ENCODE measurements at places on chromosomes 5 and 9.

GRCh38 chr5:14614490-14614889 is 32.9 kb downstream of the OTULINL start:
- no peak for DNase-seq

DNA sequence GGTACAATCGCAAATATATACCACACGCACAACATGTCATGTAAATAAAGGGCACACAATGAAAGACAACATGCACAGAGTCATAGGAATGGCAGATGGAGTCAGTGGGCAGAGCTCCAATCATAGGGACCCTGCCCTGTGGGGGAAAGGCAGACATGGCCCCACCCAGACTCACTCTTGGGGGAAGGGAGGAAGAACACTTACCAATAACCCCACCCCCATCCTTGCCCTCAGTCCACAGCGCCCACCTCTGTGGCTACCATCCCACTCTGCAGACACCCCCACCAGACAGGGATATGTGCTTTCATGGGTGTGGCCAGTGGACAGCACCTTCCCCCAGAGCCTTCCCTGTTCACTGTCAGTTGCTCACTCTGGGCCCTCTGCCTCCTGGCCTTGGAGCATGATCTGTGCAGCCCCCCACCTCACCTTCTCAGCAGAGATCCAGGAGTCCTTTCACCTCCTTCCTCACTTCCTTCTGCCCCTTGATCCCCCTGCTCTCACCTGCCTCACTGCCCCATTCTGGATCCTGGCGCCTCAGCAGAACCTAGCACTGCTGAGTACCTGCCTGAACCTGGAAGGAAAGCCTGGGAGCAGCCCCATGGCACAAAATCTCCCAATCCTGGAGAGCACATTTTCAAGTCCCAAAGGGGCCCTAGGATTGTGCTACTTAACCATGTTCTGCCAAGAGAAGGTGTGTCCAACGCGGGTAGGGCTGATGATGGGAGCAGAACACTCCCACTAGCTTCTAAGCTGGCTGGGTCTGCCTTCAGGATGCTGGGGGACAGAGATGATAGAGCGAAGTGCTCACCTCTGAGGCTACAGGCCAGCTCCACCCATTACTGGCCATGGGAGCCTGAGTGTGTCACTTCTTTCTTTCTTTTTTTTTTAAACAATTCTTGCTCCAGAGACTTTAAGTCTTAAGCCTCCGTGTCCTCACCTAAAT is 1.5 kb upstream of the PHF19 start:
- peak; percentile 35 for DNase-seq

DNA sequence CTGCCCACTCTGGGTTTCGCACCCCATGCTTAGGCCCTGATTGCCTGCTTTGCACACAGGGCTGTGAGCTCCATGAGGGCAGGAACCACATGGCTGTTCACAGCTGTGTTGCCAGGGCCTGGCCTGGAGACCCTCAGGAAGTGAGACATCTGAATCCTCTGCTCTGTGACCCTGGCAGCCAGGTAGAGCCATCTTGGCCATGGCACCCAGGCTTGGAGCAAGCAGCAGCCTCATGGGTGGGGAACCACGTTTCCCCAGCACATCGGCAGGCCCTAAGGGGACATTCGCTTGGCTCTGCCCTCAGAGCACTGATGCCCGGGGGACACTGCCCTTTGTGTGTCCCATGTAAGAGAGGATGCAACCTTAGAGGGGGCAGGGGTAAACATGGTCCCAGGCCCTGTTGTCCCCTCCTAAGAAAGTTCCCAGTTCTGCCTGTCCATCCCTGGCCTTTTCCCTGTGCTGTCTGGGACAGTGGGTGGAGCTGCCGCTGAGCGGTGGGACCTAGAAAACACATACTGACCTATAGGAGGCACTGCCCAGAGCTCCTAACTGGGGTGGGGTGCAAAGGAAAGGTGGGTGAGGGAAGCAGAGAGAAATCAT is 144.1 kb upstream of the IER5L start:
- no peak for DNase-seq

GRCh38 chr9:126692041-126692758 is 78.5 kb downstream of the LMX1B start:
- DNase-seq: no peak

DNA sequence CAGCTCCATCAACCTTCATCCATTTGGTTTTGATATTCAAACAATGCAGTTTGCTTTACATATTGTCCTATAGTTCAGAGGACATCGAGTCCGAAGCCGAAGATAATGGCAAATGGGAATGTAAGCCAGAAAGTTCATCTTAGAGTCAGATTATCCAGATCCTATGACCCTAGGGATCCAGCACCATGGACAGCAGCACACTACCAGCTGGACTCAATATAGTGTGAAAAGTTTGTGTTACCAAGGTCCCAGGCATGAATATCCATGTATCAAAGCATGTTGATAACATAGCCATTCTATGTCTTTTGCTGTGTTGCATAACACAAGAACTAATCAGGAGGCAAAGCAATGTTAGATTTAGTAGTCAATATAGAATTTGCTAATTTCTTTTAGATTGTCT is 46.3 kb downstream of the FSTL4 start:
- DNase-seq: peak; percentile 30

DNA sequence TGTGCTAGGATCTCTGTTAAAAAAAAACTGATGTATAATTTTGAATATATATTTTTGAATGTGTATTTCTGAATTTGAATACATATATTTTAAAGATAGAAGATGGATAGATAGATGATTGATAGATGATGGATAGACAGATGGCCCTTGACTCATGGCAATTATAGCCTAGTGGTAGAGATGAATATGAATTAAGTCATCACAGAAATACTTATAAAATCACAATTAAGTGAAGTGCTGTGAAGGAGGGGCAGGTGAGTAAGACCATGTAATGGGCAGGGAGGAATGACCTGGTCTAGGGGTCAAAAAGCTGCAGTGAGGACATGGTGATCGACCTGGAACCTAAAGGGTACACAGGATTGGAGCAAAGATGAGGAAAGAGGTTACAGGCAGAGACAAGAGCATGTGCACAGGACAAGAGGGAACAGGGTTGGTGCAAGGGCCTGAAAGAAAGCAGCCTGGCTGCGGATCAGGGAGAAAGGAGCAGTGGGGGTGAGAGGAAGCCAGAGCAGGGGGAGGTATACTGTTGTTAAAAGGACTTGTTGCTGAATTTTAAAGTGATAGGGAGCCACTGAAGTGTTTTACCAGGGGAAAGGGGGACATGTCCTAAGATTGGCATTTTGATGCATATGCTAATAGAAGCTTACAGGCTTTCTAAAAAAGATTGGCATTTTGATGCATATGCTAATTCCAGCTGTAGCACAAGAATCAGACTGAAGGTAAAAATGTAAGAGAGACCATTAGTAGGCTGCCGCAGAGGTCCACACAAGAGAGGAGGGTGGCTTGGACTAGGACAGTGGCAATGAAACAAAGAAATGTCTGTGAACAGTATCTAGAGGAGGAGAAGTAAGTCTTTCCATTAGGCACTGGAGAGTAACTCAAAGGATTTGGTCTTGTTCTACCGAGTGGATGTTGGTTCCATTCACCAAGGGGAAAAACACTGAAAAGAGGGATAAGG is 527.8 kb downstream of the AGTPBP1 start:
- DNase-seq: no peak

GRCh38 chr5:44942524-44943001 is 133.8 kb downstream of the MRPS30 start:
- no peak for DNase-seq

GRCh38 chr9:20697021-20697719 is 13.1 kb downstream of the FOCAD start:
- no peak for DNase-seq

DNA sequence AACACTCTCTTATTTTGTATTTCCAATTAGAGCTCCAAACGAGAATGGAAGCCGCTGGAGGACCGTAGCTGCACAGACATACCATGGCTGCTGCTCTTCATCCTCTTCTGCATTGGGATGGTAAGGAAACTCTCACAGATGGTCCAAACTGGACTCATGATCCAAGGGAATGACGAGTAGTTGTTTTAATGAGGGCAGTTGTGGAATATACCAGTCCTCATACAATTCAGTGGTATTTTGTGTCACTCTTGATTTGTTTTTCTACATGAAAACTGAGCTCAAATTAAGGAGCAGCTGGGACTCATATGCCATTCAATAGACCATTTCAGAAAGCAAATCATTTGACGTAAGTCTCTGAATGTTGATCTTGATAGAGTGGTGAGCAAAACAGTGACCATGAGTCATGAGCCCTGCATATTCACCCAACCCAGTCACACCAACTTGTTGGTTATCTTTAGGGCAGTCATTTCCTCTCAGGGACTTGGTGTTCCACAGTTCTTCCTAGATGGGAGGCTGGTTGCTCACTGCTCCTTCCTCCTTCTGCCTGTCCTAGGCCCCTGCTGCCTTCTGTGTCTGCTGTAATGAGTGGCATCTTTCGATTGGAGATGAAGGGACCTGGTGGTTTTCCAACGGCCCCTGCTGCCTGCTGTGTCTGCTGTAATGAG is 54.9 kb downstream of the SLC44A1 start:
- peak; percentile 96 for DNase-seq

DNA sequence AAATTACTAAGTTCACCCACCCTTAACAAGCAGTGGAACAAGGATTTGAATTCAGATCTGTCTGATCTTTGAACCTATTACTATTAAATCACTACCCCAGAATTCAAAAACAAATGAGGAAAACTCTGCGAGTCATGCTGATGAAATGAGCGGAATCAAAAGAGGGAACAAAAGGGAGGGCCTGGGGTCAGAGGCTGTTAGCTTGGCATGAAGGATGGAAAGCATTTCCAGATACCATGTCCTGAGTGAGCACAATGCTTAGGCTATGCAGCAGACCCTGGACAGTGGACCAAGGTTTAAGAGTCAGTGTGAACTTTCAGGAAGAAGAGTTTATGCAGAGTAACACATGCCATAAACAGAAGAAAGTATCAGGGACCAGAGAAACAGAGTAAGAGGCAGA is 30.5 kb downstream of the GRIA1 start:
- DNase-seq: no peak

DNA sequence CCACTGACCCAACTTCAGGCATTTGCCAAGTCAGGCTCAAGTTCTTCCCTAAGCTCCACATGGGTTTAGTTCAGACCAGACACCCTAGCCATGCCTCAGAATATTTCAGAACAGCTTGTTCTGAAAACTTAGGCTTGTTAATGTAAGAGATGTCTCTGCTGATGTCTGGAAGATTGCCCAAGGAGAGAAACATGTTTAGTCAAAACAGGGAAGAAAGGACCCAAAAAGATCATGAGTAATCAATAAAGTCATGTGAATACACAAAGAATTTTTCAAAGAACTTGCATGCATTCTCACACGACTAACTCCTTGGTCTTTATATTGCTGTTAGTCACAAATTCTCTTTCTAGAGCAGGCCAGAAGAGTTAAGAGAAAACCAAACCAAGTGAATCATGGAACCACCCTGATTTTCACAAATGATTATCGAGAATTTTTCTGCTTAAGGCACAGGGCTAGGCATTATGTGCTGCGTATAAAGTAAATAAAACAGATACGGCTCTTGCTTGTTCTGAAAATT is 158.1 kb upstream of the HMHB1 start:
- no peak for DNase-seq

DNA sequence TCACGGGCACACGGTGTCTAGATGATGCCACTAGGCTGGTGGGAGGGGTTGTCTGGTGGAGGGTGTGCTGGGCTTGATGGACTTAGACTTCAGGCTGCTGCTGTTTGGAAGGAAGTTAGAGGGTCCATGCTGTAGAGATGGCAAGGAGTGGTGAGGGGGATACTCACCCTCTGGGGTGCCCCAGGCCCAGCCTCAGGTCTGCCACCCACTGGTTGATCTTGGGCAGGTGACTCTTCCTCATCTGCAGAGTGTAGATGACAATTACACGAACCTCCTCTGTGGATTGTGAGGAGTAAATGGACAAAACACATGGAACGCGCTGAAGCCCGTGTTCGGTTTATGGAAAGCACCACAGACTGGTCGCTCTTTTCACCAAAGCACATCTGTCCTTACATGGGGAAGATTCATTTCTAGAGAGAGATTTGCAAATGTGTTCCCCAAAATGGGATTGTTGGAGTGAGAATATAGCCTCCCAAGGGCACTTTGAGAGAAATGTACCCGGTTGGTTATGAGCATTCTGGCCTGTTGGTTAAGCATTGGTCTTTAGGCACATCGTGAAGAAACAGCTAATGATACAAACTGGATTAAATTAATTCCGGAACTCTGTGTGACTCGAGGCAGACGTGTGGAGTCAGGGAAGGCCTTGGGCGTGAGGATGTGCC is 58.2 kb downstream of the ZNF618 start:
- DNase-seq: no peak

Measured in Daoy (cell line).